ENCODE measurements at places on chromosomes 5 and 9.
A peak's percentile ranks its signal among the peaks of the same experiment; 100 is the strongest.

DNA sequence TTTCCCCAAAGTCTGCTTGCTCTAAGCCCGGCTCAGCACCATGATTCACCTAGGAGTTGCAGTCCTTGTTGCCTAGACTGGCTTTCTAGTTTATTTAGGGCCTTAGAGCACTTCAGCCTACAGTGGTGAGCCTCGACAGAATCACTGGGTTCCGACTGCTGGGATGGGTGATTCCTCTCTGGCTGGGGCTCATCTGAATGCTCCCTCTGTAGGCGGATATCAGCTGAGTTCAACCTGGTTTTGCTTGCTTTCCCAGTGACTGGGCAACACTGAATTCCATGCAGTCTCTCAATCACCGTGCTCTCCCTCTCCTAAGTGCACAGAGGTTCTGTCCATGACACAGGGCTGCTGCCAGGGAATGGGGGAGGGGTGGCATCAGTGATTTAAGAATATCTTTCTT lies 54.1 kb downstream of the OSMR start:
- no peak for DNase-seq

DNA sequence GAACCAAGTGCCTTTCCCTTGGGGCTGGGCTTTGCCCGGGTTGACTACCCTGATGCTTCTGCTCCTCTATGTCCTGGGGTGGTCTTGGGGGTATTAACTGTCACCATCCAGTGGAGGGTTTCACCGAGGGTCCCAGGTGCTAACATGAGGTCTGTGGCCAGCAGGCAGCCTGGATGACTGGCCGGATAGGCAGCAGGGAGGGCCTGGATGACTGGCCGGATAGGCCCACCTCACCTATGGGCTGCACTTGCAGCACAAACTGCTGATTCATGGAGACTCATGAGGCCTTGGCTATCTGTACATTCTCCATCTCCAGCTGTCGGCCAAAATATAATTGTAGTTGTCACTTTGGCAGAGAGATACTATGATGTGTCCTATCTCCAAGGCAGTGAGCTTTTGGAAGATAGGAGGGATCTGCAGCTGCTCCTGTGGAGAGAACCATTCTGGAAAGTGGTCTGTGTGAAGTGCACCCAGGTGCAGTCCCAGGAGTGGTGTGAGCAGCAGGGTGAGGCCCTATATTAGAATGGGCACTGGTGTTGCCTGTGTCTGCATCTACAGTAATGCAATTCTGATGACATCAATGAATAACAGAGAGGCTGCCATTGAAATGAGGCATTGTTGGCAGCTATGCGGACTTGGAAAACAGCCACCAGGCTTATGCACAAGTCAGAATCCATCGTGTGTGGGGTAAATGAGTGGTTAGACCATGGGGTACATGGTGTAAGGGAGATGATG lies 26.3 kb upstream of the CDKN2AIPNL start:
- no peak for DNase-seq

- DNase-seq = no peak
Observed at GRCh38 chr9:26415528-26415927, 477.1 kb downstream of the CAAP1 start.

DNA sequence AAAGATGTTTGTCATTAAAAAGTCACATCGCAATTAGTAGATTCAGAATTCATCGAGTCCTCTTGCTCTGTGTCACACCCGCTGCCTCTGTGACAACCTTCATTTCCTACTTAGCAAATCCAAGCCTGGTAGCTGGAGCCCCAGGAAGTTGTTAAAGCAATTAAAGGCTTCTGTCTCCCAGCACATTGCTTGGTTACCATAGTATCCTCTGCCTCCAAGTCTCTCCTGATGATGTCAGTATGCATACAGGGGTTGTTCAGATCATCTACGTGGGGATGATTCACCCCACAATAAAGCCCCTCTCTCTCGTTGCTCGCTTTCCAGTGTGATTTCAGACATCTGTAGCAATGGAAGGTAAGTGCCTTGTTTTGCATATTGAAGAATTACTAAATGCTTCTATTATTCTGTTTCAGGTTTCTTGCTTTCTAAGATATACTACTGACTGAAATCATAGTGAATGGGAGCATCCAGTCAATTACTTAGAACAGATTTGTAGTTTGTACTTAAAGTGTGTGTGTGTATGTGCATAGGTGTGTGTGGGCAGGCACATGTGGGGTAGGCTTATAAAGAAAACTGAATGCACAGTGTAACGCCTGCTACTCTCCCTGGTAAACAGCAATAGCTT lies 52.9 kb downstream of the PAM start:
- DNase-seq = no peak

DNA sequence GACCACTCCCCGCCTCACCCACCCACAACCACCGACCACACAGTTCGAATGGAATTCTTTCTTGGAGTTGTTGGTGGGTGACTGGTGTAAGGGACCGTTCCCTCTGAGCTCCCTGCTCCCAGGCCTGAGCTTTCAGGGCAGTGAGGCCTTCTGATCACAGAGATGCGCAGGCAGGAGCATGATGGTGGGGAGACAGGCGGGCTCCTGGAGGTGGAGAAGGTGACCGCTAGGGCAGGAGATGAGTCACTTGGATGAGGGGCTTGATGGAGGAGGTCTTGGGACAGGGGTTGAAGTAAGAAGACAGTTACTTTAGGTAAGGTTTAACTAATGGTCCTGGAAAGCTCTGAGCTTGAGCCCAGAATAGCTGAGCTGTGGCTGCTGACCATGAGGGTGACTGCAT lies 88.5 kb downstream of the HSPA4 start:
- DNase-seq = no peak

DNA sequence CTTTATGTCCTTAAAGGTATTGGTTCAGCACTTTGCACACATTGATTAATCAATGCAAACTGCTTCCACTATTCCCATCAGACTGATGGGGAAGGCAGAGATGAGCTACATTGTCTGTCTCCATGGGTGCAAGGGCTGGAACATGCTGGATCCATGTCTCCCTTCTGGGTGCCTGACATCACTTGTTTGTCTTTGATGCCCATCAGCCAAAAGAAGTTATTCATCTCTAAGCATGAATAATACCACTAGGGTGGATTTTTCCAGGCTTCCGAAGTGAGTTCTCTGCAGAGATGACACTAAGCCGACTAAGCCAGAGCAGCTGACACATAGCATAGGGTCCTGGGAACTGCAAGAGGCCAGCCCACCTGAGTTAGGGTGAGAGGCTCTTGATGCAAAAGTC lies 8.7 kb downstream of the FGF1 start:
- no peak for DNase-seq

DNA sequence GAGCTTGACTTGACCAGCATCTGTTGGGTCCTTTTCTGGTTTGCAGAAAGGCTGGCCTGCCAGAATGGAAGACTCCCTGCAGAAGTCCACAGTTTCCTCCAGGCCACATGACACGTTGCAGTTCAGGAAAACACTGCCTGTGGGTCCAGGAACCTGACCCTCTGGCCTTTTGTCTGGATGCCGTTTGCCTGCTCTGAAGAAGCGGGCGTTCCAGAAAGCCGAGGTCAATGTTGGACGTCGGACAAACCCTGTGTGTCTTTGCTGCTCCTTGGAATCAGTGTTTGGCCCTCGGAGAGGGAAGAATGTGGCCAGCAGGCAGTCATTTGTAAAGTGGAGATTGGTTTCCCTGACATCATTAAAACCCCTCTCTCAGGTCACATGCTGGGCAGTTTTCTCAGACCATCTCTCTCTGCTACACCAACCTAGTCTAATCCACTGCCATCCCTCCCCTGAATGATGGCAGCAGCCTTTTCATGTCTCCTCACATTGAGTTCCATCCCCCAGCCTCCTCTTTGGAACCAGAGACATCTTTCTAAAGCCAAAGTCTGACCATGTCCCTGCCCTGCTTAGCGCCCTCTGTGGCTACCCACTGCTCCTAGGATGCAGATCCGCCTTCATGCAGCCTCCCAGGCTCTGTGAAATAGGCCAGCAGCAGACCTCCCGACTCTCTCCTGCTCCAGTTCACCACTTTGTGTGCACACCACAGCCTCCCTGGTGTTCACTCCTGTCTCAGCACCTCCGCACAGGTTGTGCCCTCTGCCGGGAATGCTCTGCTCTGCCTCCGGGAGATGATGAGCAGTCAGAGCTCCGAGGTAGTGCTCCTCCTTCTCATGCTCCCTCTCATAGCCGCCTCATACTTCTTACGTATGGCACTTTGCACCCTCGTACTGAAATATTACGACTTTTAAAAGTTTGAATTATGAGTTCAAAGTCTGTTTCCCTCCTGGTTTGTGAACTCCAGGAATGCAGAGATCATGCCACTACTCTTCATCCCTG lies 75.6 kb downstream of the RALGPS1 start:
- DNase-seq = no peak

DNA sequence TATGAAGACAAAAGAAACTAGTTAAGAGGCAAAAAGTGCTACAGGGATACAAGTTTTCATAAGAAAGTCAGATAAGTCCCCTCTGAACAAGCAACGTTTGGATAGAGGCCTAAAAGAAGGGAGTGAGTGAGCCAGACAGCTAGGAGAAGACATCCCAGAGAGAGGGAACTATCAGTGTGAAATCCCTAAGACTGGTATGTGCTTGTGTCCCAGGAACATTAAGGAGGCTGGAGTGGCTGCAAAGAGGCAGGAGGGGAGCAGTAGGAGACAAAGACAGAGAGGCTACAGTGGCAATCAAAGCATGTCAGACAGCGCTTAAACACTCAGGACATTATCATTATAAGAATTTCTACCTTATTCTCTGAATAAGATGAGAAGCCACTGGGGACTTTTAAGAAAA lies 139.1 kb upstream of the STK32A start:
- DNase-seq = no peak

DNA sequence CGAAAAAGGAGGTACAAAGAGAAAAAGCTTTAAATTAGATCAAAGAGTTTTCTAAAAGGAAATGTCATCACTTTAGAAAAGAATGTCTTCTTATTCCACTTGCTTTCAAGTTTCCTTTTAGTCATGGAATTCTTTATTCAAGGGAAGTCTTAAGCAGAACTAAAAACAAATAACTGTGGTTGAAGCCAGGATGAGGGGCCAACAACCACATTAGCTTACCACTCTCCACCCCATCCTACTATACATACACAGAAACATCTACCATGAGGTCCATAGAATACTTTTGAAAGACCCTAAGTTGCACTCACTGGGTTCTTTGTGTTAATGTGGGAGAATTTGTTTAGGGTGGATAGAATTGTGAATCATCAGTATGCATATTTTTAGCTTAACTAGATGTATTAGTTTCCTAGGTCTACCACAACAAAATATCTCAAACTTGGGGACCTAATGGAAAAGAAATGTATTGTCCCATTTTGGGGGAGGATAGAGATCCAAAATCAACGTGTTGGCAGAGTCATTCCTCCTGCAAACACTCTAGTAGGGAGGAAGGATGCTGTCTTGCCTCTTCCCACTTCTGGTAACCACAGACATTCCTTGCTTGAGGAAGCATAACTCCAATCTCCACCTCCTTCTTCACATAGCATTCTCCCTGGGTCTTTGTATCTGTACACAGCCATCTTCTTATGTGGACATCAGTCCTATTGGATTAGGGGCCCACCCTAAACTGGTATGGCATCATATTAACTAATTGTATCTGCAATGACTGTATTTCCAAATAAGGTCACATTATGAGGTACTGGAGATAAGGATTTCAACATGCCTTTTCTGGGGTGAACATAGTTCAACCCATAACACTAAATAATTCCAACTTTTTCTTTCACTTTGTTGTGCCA lies 239.4 kb downstream of the LURAP1L start:
- no peak for DNase-seq

DNA sequence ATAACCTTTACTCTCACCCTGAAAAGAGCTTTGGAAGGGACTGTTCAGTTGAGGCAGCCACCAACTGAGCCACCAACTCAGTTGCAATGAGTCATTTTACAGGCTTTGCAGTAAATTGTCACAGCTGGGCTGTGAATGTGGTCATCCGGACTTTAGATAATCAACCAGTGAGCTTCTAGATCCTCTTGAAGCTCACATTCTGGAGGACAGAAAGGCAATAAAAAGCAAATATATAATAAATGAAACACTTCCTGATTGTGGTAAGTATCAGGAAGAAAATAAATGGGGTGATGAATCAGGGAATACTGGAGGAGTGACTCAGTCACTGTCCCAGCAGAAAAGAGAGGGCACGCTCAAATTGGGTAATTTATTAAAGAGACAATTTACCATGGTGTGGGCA lies 13.2 kb upstream of the C5orf58 start:
- DNase-seq = no peak

GRCh38 chr9:27482709-27483108 lies 41.4 kb upstream of the IFNK start:
- DNase-seq = no peak

DNA sequence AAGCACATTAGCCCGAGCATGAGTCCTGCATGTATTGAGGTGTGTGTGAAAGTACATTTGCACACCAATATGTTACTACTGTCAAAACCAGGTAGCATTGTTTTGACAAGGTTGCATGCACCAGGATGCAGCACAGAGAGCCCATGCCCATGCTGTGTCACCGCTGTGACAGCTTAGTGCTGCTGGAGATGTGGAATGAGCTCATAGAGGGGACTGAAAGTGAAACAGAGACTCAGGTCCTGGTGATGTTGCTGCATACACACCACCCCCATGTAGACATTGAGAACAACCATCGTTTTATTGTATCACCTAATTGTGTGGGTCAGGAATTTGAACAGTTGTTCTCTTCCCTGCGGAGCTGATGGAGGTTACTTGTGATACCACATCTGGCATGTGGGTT lies 53.0 kb downstream of the GADD45G start:
- peak; percentile 70 for DNase-seq

DNA sequence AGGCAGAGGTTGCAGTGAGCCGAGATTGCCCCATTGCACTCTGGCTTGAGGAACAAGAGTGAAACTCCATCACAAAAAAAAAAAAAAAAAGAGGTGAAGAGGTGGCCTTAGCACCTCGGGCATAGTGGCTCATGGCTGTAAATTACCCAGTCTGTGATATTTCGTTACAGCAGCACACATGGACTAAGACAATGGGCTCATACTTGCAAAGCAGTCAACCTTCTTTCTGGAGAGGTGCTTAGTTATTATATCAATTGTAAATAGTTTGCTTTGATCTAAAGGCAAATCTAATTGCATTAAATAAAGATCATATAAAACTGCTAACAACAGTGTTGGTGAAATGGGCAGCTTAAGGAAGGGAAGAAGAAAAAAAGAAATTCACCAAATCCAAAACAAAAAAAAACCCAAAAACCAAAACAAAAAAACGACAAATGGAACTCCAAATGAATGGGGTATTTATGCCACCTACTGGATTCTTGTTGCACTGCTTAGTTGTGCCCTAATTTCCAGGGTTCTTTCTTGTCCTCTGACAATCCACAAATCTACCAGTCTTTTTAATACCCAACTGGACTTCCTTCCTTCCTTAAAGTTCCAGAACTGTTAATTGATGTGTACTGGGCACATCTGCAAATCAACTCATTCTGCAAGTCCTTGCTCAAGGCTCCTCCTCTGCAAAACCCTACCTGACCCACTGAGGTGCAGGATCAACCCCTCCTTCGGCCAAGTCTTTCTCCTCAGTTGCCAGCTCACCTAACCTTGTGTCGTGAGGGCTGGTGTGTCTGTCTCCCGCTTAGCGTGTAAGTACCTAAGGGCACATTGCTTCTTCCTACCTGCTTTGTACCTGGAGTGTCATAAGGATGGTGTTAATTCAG lies 35.0 kb upstream of the DMRT1 start:
- peak; percentile 20 for DNase-seq
